ENCODE measurements at places on chromosomes 1 and 21.

- no peak for DNase-seq
These were observed 95.7 kb downstream of the RHOU start for GRCh38 chr1:228830954-228831481.

DNA sequence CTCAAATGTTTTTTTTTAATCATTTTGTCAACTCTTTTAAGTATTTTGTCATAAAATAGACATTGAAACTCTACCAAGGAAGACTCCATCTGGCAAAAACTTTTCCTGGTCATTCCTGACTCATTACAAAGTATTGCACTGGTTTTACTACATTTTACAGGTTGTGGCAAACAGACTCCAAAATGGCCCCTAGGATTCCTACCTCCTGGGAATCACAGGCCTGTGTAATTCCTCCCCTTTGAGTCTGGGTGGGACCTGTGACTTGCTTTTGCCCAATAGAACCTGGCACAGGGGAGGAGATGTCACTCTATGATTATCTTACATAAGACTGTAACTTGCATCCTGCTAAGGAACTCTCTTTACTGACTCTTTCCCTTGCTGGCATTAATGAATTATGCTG, 123.6 kb upstream of the KCNJ6 start:
- no peak for DNase-seq

- no peak for DNase-seq
These were observed 172.7 kb downstream of the PATJ start for GRCh38 chr1:61914823-61915482.

DNA sequence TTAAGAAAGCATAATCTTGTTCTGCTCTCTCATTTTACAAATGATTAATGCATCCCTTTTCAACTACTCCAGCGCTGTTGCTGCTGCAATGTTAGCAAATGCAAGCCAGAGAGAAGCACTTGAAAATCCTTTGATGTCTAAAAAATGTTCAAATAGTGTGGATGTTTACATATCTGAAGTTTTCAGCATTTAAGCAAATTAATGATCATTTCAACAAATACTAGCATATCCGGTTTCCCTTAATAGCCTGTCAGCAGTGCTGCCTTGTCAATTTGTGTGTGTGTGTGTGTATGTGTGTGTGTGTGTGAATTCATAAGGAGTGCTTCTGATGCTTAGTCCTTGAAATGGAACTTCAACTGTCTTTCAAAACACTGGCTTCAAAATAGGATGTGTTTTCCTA, 48.1 kb upstream of the WNT2B start:
- DNase-seq = no peak

- no peak for DNase-seq
These were observed 30.5 kb downstream of the DEGS1 start for GRCh38 chr1:224213438-224214119.

DNA sequence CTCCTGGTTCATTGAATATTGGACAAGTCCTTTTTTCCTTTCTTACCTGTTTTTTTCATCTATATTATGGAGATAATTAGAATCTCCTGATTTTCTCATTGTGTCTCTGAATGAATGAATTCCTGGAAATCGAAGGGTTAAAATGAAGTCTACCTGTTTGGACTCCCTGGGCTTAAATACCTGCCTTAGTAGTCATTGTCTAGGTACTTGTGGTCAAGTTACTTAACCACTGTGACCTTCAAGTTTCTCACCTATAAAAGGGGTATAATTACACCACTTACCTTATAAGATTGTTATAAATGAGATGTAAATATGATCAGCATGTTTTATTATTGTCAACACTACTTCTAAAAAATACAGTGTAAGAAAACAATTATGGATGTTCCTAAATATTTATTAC, 9.0 kb upstream of the TBX19 start:
- no peak for DNase-seq

DNA sequence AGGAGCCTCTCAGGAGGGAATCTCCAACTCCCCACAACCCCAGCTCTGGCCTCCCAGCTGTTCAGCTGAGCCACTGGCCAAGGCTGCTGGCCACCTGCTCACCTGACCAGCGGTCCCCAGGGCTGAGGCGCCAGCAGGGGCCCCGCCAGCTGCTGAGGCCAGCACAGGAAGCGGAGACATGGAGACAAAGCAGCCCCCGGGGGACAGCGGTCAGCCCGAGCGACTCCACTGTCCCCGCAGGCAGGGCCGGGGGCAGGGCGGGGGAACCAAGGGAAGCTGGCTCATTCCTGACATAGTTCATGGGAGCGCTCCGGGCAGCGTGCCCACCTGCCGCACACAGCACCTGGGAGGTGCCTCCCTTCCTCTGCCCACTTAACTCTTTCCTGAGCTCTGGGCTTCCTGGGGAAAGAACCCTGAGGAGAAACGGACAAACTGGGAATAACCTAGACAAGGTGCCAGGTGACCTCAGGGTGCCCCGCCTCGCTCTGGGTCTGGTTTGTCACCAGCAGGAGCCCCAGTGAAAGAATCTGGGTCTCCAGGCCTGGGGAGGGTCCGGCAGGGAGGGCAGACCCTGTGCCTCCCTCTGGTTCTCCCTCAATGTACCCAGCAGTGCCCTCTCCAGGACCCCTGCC, 10.7 kb downstream of the EPHA2 start:
- DNase-seq = no peak

DNA sequence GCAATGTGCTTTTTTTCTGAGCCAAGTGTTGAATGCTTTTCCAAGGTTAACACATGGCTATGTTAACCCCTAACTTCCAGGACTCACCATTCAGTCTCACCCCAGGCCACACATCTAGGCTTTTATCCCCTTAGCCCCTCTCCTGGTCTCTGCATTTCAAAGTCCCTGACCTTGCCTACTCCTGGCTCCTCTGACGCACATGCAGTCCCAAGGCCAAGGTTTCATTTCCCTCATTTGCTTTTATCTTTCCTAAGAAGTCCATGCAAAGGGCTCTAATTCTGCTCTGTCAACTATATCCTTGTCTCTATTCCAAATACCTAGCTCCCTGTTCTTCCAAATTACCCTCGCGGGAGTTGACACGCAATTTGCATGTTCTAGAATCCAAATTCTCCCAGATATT, 25.4 kb downstream of the SLC30A10 start:
- DNase-seq = no peak

DNA sequence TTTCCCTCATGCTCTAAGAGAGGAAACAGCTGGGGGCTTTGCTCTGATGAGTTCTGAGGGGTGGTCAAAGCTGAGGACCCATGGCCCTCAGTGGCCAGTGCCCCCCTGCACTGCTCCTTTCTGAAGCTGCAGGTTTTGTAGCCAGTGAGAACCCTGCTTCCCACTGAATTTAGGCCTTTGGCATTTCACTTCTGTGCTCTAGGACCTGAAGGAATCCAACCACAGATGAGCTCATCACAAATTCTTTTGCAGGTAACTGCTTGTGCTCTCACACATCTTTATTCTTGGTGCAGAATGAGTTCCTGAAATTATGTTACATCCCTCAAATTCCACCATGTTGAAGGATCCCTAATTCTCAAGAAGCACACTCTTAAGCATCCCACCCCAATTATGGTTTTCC, 248.7 kb upstream of the IRF2BP2 start:
- no peak for DNase-seq

DNA sequence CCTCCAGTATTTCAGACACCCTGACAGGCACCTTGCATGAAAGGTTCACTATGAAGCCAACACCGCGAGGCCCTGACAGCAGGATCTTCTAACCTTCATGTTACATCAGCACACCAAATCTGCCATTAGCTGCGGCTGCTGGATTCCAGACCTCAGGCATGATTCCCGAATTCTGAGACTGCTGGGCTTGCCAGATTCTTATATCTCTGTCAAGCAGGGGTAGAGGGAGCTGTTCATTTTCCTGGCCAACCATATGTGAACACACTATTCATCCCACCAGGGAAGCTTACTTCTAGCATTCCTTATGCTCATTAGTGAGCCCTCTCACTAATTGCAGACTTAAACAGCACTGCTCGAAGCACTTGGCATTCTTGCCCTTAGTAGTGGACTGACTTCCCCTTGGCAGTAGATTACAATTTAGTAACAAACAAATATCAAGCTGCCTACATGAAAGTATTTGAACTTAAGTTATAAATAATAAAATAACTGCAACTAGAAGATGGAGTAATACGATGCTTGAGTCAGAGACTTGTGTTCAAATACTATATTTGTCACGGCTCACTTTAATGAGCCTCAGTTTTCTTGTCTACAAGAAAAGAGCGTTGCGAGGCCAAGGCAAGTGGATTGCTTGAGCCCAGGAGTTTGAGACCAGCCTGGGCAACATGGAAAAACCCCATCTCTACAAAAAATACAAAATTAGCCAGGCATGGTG, 43.3 kb downstream of the NID1 start:
- no peak for DNase-seq

GRCh38 chr1:2411801-2412394, 466 bp downstream of the PEX10 start:
- no peak for DNase-seq

- no peak for DNase-seq
These were observed 593.5 kb downstream of the KIF26B start for GRCh38 chr1:245748240-245748639.

GRCh38 chr1:201562257-201562656, 23.3 kb downstream of the NAV1 start:
- DNase-seq = no peak

DNA sequence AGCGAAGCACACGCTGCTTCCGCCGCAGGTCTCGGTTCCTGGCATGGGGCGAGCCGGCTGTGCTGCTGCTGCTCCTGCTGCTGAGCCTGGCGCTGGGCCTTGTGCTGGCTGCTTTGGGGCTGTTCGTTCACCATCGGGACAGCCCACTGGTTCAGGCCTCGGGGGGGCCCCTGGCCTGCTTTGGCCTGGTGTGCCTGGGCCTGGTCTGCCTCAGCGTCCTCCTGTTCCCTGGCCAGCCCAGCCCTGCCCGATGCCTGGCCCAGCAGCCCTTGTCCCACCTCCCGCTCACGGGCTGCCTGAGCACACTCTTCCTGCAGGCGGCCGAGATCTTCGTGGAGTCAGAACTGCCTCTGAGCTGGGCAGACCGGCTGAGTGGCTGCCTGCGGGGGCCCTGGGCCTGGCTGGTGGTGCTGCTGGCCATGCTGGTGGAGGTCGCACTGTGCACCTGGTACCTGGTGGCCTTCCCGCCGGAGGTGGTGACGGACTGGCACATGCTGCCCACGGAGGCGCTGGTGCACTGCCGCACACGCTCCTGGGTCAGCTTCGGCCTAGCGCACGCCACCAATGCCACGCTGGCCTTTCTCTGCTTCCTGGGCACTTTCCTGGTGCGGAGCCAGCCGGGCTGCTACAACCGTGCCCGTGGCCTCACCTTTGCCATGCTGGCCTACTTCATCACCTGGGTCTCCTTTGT, 2.6 kb downstream of the TAS1R3 start:
- no peak for DNase-seq
